ENCODE measurements at places on chromosomes 11 and 22.

DNA sequence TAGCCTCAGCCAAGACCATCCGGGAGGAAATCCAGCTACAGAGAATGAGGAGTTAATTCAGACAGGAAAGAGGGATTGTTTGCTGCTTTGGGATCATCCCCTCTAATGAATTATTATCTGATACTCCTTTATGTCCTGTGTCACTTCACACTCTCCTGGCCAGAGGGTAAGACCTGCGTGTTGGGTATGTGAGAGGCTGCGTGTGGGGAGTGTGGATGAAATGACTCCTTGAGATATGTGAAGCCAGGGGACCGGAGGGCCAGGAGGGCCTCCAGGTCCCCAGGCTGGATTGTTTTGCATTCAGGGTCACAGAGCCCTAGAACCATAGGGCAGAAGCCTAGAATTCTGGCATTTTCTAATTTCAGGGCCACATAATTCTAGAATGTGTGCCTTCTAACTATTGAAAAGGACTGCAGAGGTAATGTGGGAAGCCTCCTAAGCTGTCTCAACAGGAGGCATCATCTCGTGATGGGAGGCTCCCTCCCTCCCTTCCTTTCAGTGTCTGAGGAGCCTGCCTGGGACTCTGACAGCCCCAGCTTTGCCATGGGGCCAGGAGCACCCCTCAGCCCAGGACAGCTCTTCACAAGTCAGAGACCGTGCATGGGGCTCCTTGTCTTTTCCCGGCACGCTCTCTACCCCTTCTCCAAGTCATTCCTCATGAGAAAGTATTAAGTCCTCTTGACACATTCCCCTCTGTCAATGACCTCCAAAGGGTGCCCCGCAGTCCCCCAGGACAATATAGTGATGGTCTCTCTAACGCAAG, 3.7 kb downstream of the TPBGL start:
- no peaks in the 10 kb centered on the region for H3K36me3 ChIP-seq
- no peak overlapping the region for H3K27ac ChIP-seq
- H3K4me1 ChIP-seq, result peaks cover 18% of the 10 kb centered on the region
- peaks cover 60% of the 10 kb centered on the region for H3K27me3 ChIP-seq
- DNase-seq, result no peak

DNA sequence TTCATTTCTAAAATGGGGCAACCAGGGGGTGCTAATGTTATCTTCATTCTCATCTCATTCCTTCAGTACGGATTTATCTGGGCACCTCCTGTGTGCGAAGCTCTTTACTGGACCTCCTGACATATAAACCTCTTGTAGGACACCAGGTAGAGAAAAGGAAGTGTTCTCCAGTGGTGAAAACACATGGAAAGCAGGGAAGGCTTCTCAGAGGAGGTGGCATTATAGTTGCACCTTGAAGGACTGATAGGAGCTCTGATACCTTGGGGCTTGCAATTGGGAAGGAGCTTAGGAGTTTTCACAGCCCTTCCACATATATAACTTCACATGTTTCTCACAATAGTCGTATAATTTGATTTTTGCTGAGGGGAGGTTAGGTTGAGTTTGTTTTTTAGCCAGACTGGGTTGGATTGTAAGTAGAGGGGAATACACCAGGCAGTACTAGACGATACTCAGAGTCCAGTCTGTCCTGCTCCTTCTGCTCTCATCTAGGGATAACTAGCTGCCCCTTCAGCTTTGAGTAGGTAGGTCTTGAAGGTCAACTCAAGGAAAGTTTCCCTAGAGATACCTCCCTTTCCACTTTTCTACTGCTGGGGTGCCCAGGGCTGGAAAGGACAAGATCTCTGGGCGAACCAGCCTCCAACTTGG, 34.0 kb upstream of the ALX4 start:
- no peak for DNase-seq
- no peaks in the 10 kb centered on the region for H3K36me3 ChIP-seq
- H3K4me3 ChIP-seq, result no peak overlapping the region
- H3K4me1 ChIP-seq, result no peaks in the 10 kb centered on the region
- no peak overlapping the region for H3K27ac ChIP-seq

- H3K4me1 ChIP-seq, result peaks cover 2% of the 10 kb centered on the region
- DNase-seq, result no peak
- no peak overlapping the region for H3K4me3 ChIP-seq
- no peak overlapping the region for H3K27ac ChIP-seq
- H3K36me3 ChIP-seq, result no peaks in the 10 kb centered on the region
These were observed 1072.6 kb downstream of the OPCML start for GRCh38 chr11:132459736-132460135.

DNA sequence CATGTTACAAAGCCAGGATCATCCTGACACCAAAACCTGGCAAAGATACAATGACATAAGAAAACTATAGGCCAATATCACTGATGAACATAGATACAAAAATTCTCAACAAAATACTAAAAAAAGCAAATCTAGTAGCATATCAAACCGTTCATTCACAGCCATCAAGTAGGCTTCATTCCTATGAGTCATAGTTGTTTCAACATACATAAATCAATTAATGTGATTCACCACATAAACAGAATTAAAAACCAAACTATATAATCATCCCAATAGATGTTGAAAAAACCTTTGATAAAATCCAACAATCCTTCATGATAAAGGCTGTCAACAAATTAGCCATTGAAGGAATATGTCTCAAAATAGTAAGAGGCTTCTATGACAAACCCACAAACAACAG, 1007.2 kb upstream of the RAG2 start:
- no peak overlapping the region for H3K4me3 ChIP-seq
- peak; percentile 13 for DNase-seq
- no peaks in the 10 kb centered on the region for H3K36me3 ChIP-seq
- no peaks in the 10 kb centered on the region for H3K27me3 ChIP-seq
- no peaks in the 10 kb centered on the region for H3K4me1 ChIP-seq

DNA sequence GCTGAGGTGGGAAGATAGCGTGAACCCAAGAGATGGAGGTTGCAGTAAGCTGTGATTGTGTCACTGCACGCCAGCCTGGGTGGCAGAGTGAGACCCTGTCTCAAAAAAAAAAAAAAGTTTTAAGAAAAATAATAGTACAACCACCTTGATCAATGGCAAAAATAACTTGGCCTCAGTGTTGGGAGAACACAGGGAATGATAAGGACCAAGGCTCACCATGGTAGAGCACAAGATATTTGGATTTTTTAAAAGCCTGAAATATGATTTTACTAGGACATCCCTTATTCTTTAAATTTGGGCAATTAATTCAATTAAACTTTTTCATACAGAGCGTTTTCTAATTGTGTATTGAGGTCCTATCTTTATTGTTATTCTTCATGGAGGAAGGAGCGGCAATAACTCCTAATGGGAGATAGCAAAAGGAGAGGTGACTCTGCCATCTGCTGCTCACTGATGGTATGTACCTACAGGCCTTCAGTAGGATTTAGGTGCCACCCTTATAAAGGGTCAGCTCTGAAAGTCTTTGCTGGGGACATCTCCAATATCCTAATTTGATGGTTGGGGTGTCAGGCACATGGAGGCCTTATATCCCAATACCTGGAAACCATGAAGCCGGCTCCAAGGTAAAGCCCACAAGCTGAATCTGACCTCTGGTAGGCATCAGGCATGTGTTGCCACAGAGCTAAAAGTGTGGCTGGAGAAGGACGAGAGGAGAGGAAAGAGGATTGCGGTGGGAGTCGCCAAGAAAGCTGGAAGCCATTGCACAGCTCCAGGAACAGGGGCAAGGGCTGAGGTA, 21.9 kb upstream of the POLD3 start:
- H3K4me3 ChIP-seq, result no peak overlapping the region
- H3K36me3 ChIP-seq, result no peaks in the 10 kb centered on the region
- H3K27me3 ChIP-seq, result peaks cover 14% of the 10 kb centered on the region
- no peak overlapping the region for H3K27ac ChIP-seq

- H3K27me3 ChIP-seq, result no peaks in the 10 kb centered on the region
- H3K36me3 ChIP-seq, result no peaks in the 10 kb centered on the region
- peaks cover 5% of the 10 kb centered on the region for H3K4me1 ChIP-seq
- no peak overlapping the region for H3K27ac ChIP-seq
- H3K4me3 ChIP-seq, result no peak overlapping the region
These were observed 58.3 kb downstream of the PRDM11 start for GRCh38 chr11:45204761-45205160.

DNA sequence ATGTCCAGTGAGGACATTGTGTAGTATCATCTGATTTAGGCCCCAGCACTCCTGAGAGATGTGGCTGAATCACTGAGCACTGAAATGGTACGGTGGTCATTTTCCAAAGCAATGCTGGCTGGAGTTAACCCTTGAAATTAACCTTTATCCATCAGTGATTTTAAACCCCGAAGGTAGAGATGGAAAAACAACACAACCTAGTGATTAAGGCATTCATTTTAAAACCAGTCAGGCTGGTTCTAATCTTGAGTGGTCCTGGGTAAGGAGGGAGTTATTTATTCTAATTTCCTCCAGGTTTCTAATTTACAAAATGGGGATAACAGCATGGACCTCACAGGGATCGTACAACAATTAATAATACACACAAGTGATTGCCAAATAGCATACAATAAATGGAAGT, 6.6 kb upstream of the CSNK2A3 start:
- H3K36me3 ChIP-seq, result no peaks in the 10 kb centered on the region
- H3K27me3 ChIP-seq, result peaks cover 26% of the 10 kb centered on the region
- H3K4me3 ChIP-seq, result no peak overlapping the region
- DNase-seq, result no peak
- no peak overlapping the region for H3K27ac ChIP-seq
- H3K4me1 ChIP-seq, result no peaks in the 10 kb centered on the region

- no peak overlapping the region for H3K27ac ChIP-seq
- no peak overlapping the region for H3K4me3 ChIP-seq
- peaks cover 3% of the 10 kb centered on the region for H3K4me1 ChIP-seq
- no peak for DNase-seq
- no peaks in the 10 kb centered on the region for H3K27me3 ChIP-seq
- peaks cover 41% of the 10 kb centered on the region for H3K36me3 ChIP-seq
These were observed 49.8 kb downstream of the FEZ1 start for GRCh38 chr11:125446279-125446678.
